ENCODE measurements at places on chromosomes 1 and 21. TPM values are rescaled to one million over a fixed set of nuclear protein-coding genes. Genes with fewer than 3 reads are reported as not detected.

SPATA46 gene
- not detected for total RNA-seq

TPTE gene
- total RNA-seq = not detected

PIGV gene
- total RNA-seq = 6.5 TPM

NTPCR gene
- 85.7 TPM for total RNA-seq

UTS2 gene
- total RNA-seq = not detected

TMEM9 gene
- total RNA-seq = 85.0 TPM

KCNJ9 gene
- not detected for total RNA-seq

FCER1G gene
- not detected for total RNA-seq

SYTL1 gene
- total RNA-seq = 0.68 TPM

PRR9 gene
- total RNA-seq = not detected

OR2L5 gene
- not detected for total RNA-seq

TESK2 gene
- 0.37 TPM for total RNA-seq

SPATA1 gene
- 0.72 TPM for total RNA-seq

LMX1A gene
- not detected for total RNA-seq

S100A16 gene
- 483 TPM for total RNA-seq

OR4F29 gene
- not detected for total RNA-seq

SNRPE gene
- total RNA-seq = 189 TPM

KLHDC7A gene
- 1.4 TPM for total RNA-seq

Data from A549 treated with DMSO at 1 μM for 4 hours (cell line).